ENCODE measurements at places on chromosomes 4 and X. TPM values are rescaled to one million over a fixed set of nuclear protein-coding genes. Genes with fewer than 3 reads are reported as not detected.

TNIP3 gene
- 0.26 TPM for total RNA-seq

PSAPL1 gene
- not detected for total RNA-seq

ANXA3 gene
- 70.6 TPM for total RNA-seq

ZIC3 gene
- not detected for total RNA-seq

NDST4 gene
- not detected for total RNA-seq

SLC38A5 gene
- total RNA-seq = 106 TPM

DCUN1D4 gene
- 65.4 TPM for total RNA-seq

PHEX gene
- 0.46 TPM for total RNA-seq

NLGN3 gene
- 0.26 TPM for total RNA-seq

CXorf38 gene
- total RNA-seq = 7.5 TPM

COL4A5 gene
- total RNA-seq = 267 TPM

PDLIM3 gene
- 62.4 TPM for total RNA-seq

DDIT4L gene
- 5.0 TPM for total RNA-seq

PNPLA4 gene
- 8.6 TPM for total RNA-seq

PCDH10 gene
- total RNA-seq = 85.6 TPM

RPA4 gene
- total RNA-seq = 1.2 TPM

GPR50 gene
- not detected for total RNA-seq

POU4F2 gene
- not detected for total RNA-seq

ADH1A gene
- not detected for total RNA-seq

GAGE12E gene
- not detected for total RNA-seq

LGI2 gene
- 0.23 TPM for total RNA-seq

TCP11X2 gene
- not detected for total RNA-seq

AIFM1 gene
- 12.1 TPM for total RNA-seq

GYPA gene
- not detected for total RNA-seq

GUCY1B1 gene
- total RNA-seq = 4.9 TPM

NEK1 gene
- total RNA-seq = 15.4 TPM

CFAP47 gene
- not detected for total RNA-seq

CCDC120 gene
- 0.98 TPM for total RNA-seq

NAP1L2 gene
- 1.3 TPM for total RNA-seq

PFKFB1 gene
- 0.03 TPM for total RNA-seq

GLOD5 gene
- total RNA-seq = not detected

ETDB gene
- total RNA-seq = not detected

CCDC110 gene
- 9.4 TPM for total RNA-seq

IL2 gene
- total RNA-seq = not detected

MAPK10 gene
- 8.8 TPM for total RNA-seq

MAGEB10 gene
- total RNA-seq = not detected

FAM9B gene
- not detected for total RNA-seq

PDK3 gene
- total RNA-seq = 32.3 TPM

PRDM5 gene
- total RNA-seq = 8.2 TPM

CLCN5 gene
- total RNA-seq = 17.7 TPM

OTUD5 gene
- 40.5 TPM for total RNA-seq

SMIM31 gene
- total RNA-seq = not detected

ASB11 gene
- total RNA-seq = not detected

UGT2B11 gene
- not detected for total RNA-seq

OPRPN gene
- not detected for total RNA-seq

FGF13 gene
- 0.13 TPM for total RNA-seq

TCEANC gene
- total RNA-seq = 2.7 TPM

PALLD gene
- total RNA-seq = 175 TPM

DLG3 gene
- total RNA-seq = 22.2 TPM

AR gene
- 7.3 TPM for total RNA-seq

STK32B gene
- total RNA-seq = 3.2 TPM
